ENCODE measurements at places on chromosomes 2 and 18. TPM values are rescaled to one million over a fixed set of nuclear protein-coding genes. Genes with fewer than 3 reads are reported as not detected.

- DNase-seq = peak; percentile 78
Measured at GRCh38 chr2:238127165-238128060, 11.1 kb upstream of the KLHL30 start.

GRCh38 chr18:68121826-68122225 is 593.1 kb downstream of the TMX3 start:
- no peak for DNase-seq

Gene RAB6C
- 0.36 TPM for total RNA-seq

DNA sequence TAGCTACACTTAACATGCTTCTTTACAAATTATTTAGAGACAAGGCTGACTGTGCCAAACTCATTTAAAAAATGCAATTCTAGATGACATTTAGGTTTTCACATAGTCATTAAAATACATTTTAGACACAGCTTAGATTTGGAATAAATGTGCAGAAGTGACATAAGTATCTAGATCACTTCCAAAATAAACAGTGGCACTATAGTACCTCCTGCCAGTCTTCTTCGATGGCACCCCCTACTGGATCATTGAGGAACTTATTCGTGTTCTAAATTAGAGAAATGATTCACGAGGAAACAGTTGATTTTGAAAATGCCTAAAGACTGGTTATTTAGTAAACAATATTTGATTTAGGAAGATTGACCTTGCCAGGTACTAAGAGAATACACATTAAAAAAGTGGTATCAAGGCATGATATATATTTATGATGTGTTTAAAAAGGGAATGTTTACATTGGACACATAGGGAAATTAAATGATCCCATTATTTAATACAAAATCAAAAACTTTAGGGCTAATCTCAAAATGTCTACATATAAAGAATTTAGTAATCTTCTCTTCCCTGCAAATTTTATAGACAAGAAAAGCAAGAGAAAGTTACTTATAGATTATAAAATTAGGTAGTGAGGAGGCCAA is 323.9 kb downstream of the XIRP2 start:
- no peak for DNase-seq

Gene SPTBN1
- 322 TPM for total RNA-seq

DNA sequence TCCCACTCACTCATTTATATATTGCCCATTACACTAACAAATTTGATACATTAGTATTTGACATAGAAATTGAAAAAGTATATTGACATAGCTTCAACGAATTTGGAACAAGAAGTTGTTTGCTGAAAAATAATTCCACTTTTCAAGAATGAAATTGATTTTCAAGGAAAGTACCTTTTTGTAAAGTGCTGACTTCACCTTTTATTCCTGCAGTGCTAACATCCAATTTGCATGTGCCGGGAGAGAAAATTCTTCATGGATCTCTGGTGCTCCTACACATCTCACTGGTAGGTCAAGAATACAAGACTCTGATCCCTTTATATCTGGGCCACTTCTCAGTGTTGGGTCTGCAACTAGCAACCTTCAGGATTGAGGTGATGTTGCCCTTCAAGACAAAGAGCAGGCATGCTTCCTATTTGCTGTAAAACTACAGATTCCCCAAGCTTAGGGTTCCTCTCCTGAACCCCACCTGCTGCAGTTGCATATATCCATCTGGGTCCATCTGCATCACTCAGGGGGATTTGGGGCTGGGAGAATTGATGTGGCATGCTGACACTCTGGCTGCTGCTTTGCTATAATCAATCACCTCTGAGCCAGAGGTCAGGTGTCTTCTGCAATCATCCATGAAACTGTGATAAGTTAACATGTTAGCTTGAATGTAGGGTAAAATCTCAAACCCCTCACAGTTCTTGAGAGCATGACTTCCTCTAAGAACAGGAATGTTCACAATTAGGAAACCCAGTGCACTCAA is 108.4 kb upstream of the TTN start:
- no peak for DNase-seq

Gene TRABD2A
- total RNA-seq = 1.1 TPM

Gene ANKRD30BL
- not detected for total RNA-seq

- DNase-seq = no peak
Measured at GRCh38 chr2:112772322-112772721, 7.9 kb upstream of the CKAP2L start.

- no peak for DNase-seq
Measured at GRCh38 chr18:50902797-50903196, 23.9 kb downstream of the ME2 start.

Gene CSRNP3
- 3.7 TPM for total RNA-seq

Gene CYP27A1
- total RNA-seq = 50.6 TPM

- no peak for DNase-seq
Measured at GRCh38 chr2:159872353-159872752, 74.3 kb upstream of the CD302 start.

Gene OTOS
- not detected for total RNA-seq

- no peak for DNase-seq
Measured at GRCh38 chr2:230700447-230700846, 12.2 kb upstream of the CAB39 start.

DNA sequence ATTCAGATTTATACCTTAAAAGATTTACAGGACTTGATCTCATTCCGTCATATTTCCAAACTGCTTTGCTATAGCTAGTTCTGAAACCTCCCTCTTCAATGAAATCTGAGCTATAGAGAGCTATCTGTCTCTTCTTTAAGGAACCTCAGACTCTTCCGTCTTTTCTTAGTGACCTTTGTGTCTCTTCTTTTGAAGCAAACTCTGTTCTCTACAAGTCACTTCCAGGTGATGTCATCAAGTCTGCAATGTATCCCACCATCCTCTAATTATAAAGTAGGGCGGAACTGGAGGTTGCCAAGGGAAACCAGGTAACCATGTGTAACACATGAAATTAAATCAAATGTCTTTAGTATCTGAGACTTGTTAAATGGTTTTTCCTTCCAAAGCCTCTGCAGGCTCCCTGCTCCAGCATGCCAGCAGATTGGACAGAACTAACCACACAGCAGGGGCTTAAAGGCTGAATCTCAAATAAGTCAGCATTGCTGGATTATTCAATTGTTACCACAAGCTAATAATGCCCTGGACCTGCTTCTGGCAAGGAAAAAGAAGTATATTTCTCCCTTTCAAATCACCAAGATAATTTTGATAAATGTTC is 41.2 kb upstream of the PEX13 start:
- no peak for DNase-seq

Gene TTN
- 41.7 TPM for total RNA-seq

Gene BOLL
- not detected for total RNA-seq

- no peak for DNase-seq
Measured at GRCh38 chr2:27121906-27122305, 1.7 kb upstream of the ABHD1 start.

Gene VRK2
- total RNA-seq = 21.9 TPM

GRCh38 chr2:52775674-52776073 is 991.9 kb upstream of the CHAC2 start:
- DNase-seq = no peak

GRCh38 chr2:74966887-74967286 is 8.4 kb downstream of the POLE4 start:
- DNase-seq = no peak

Data from aorta (tissue), 5 donors.